ENCODE measurements at places on chromosomes 3 and 15. TPM values are rescaled to one million over a fixed set of nuclear protein-coding genes. Genes with fewer than 3 reads are reported as not detected.

The LNP1 gene
- total RNA-seq: 5.3 TPM

The A4GNT gene
- total RNA-seq: not detected

The CLSTN2 gene
- 50.7 TPM for total RNA-seq

The P3H2 gene
- 19.6 TPM for total RNA-seq

The AMIGO3 gene
- total RNA-seq: 0.28 TPM

The BFSP2 gene
- not detected for total RNA-seq

The AMT gene
- total RNA-seq: 2.1 TPM

The DNAH12 gene
- total RNA-seq: not detected

The CEP19 gene
- total RNA-seq: 6.0 TPM
